ENCODE measurements at places on chromosomes 1 and 21.

GRCh38 chr1:241834733-241835377 is 13.1 kb upstream of the EXO1 start:
- no peak for DNase-seq

DNA sequence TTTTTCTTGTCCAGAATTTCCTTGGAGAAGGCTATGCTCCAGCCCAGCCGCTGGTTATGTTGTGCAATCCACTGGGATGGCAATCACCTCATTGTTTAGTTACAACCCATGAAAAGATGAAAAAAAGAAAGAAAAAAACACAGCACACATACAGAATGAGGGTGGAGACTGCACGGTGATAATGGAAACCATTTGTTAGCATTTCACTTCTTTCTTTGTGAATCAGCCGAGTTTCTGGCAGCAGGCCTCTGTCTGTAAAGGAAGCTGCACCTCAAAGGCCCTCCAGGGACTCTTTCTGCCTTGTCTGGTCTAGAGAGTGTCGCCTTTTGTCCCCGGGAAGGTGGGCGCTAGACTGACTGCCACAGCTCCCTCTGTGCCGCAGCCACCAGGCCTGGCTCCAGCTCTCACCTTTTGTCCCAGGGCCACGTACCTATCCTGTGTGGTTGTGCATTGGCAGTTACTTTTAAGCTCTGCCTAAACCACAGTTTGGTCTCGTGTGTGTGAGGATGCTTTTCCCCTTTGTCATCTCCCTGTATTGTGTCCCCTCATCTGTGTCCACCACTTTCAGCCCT is 35.6 kb downstream of the NGF start:
- DNase-seq = no peak

GRCh38 chr1:89203166-89203565 is 4.4 kb upstream of the GBP4 start:
- DNase-seq = no peak

DNA sequence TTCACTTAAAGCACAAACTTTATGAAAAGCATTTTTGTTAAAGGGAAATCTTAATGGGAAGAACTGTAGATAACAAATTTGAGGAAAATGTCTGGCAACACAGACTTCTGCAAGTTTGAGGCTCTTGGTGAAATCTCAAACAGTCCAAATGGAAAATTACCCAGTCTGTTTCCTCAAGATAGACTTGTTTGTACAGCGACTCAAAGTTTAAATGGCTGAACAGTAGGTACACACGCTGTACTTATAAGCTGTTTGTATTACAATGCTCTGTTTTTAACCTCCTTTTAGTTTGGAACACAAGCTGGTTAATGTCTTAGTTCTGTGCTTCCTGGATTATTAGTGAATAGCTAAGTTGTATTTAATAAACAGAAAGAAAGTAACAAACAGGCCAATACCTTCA is 217.1 kb downstream of the NFIA start:
- DNase-seq = no peak

- no peak for DNase-seq
Measured at GRCh38 chr1:201881617-201882016, 7.1 kb upstream of the SHISA4 start.

DNA sequence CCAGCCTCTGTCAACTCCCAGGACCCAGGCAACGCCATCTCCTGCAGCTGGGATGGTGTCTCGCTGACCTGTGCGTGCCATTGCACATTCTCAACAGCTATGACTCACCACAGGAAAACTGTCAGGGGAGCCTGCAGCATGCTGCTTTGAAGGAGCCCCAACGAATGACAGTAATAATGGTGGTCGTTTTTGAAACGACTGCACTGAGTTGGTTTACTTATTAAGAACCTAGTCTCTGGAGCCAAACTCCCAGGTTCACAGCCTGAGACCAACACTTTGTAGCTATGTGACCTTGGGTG is 21.6 kb downstream of the TCEA3 start:
- DNase-seq = no peak

DNA sequence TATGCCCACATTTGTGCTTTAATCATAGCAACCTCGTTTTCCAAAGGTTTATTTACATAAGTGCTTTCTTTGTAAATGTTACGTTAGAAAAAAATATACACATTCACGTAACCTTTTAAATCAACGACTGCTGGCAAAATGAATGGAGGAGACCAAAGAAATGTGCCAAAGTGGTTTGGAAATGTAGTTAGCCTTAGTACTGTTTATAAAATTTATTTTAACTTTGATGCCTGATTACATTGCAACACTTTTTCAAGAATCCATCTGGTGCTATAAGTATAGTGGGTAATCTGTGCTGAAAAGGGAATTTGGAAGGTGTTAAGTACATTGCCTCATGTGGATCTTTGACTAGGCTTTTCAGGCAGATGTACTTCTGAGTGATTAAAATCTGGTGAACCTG is 108.9 kb downstream of the IFI44 start:
- DNase-seq = no peak

- peak; percentile 47 for DNase-seq
Measured at GRCh38 chr1:54887665-54888071, 673 bp upstream of the DHCR24 start.

GRCh38 chr1:3393024-3393986 is 61.2 kb upstream of the ARHGEF16 start:
- no peak for DNase-seq

DNA sequence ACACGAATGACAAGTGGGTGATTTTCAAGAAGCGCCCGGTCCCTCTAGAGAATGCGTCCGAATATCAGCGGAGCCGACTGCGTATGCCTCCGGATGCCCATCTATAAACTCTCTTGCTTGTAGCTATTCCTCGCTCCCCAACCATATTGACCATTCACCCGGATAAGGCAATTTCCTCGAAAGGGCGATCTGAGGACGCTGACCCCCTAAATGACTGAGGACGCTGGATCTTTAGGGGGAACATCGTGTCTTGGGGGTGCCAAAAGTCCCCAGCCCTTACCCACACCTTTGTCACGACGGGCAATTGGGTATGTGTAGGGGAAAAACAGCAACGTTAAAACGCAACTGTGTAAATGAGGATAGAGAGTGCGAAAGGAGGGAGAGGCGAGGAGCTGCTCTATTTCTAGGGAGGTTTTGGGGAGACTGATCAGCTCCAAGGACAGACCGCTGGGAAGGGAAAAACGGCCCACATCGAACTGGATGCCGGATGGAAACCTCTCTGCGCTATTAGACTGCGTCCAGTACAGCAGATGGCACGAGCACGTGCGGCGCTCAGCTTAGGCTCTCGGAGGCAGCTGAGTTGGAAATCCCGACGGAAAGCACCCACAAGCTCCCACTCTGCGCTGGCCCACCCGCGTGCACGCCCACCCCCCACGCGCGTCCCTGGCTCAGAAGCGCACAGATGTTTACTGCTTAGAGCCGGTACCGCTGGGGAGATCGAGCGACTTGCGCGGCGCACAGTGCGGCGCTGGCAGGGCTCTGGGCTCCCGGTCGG is 2.9 kb upstream of the PRRX1 start:
- DNase-seq = no peak

DNA sequence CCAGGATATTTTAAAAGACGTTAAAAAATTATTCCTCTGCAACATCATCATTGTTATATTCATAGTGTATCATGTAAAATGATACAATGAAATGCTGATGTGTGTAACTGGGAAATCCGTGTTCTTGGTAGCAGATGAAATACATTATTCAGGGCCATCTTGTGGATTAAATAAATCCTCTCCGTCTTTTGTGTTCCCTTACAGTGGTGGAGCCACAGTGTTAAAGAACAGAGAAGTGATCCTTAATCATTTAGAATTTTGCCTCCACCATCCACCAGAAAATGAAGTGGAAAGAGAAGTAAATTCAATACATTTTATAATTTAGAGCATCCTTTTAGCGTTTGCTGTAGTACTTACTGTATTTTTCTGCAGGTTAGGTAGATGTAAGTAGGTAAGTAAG is 1.3 kb downstream of the DYRK3 start:
- DNase-seq = no peak

Measured in NCI-H2029 (cell line).